ENCODE measurements at places on chromosomes 12 and 14.

DNA sequence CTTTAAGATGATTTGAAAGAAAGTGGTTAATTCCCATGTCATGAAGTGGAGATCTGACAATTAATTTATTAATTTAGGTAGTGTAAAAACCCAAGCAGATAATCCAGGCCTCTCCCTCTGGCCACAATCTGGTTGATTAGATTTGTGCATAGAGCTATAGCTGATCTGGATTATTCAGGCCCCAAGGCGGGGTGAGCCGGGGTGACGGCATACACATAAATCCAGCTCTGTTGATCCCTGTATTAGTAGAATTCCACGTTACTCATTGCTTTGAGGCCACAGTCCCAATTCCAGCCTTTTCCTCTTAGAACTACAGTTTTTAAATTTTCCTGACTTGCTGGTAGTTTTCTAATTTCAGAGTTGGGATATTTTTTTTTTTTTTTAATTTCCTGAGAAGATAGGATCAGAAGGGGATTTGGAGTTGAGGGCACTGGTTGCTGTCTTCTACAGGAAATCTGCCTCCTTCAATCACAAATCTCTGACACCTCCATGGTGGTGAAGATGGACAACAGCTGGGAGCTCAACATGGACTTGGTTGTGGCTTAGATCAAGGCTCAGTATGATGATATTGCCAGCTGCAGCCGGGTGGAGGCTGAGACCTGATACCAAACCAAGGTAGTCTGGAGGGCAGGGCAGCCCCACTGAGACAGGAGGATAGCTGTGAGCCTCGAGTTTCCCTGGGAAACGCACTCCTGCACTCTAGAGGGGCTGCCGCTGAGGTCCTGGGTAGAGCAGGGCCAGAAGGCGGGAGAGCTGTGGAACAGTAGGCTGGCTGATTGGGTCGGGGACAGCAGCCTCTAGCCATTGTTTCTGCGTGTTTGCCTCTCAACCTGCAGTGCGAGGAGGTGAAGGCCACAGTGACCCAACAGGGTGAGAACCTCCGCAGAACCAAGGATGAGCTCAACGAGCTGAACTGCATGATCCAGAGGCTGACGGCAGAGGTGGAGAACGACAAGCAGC, 19.4 kb downstream of the KRT85 start:
- no peak for DNase-seq

DNA sequence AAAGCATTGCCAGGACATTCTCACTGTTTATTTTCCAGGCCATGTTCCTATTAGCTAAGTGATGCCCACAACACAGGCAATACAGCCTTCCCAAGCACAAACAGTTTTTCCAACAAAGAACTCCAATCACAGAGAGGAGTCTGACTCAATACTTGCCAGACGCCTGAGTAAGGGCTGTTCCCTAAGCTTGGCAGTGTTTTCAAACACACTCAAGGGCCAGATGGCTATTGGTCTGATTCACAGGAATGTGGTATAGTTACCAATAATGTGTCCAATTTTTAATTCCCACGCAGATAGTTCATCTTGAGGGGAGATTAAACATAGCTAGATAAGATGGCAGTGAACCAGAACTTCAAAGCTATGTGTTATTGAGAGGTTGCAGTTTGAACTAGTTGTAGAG, 381.0 kb downstream of the SNAPC1 start:
- peak; percentile 16 for DNase-seq

DNA sequence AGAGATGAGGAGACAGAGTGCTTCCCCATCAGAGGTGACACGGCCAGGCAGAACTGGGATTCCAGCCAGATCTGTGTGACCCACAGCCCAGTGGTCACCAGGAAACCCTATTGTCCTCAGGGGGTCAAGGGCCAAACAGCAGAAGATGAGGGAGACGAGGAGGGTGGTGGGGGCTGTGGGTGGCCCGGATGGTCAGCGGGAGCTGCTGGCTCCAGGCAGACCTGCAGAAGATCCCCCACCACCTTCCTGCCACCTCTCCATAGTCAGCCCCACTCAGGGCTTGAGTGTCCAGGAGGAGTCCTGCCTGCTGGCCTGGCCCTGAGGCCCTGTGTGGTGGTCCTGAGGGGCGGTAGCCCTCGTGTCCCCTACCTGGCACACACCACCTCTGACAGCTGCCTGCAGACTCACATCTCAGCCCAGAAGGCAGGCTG, 136.8 kb downstream of the CALM1 start:
- DNase-seq = no peak

DNA sequence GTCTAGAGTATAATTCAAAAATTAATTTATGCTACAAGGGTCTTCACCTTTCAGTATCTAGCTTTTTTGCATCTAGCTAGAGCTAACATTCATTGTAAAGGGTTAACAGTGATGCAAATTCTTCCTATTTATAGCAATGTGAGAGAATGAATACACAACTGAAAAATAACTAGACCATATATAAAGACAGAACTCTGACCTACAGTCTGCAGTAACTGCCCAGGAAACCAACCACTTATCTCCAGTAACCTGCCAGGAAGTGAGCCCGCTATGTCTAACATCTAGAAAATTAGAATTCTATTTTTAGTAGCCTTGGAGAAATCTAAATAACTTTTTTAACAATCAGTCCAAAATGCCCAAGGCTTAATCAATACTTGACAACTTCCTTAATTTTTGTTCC, 1021.9 kb downstream of the LRFN5 start:
- no peak for DNase-seq

- DNase-seq = no peak
Measured at GRCh38 chr14:92861856-92862745, 60.8 kb upstream of the CHGA start.

DNA sequence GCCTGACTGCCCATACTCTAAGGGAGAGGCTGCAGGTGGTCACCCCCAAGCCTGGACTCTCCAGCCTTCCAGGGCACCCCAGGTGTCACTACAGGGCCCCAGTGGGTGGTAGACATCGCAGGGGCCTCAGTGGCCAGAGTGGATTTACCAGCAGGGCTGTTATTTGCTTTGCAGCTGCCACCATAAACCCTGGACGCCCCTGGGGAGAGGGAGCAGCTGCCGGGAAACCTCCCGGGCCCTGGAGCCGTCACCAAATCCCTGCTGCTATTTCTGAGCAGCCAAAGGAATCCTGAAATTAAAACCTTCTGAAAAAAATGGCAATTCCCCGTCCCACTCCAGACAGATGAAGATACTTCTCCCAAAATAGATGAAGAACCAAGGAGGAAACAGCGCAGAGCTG, 13.9 kb downstream of the TMEM119 start:
- no peak for DNase-seq

DNA sequence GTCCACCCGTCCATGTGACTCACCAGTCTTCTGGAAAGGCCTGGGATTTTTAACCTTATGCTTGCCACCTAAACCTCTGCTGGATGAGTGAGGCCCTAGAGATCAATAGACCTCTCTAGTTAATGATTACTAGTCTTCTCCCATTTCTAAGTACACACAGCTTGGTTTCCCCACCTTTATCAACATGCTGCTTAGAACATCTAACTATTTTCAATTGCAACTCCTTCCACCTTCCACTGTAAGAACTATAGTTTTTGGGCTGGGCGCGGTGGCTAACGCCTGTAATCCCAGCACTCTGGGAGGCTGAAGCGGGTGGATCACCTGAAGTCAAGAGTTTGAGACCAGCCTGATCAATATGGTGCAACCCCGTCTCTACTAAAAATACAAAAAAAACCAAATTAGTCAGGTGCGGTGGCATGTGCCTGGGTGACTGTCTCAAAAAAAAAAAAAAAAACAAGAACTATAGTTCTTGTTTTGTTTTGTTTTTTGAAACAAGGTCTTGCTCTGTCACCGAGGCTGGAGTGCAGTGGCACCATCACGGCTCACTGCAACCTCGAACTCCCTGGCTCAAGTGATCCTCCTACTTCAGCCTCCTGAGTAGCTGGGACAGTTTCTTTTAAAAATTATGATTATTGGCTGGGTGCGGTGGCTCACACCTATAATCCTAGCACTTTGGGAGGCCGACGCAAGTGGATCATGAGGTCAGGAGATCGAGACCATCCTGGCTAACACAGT, 18.7 kb upstream of the MDM2 start:
- DNase-seq = no peak
